ENCODE measurements at places on chromosomes 7 and 10.

- no peak for DNase-seq
Measured at GRCh38 chr10:43417950-43418768, 9.2 kb upstream of the HNRNPF start.

GRCh38 chr7:139820089-139820488 lies 9.0 kb upstream of the TBXAS1 start:
- DNase-seq = no peak

GRCh38 chr10:94193466-94193924 lies 169.2 kb downstream of the NOC3L start:
- DNase-seq = no peak

GRCh38 chr7:157685430-157686284 lies 348.9 kb downstream of the DNAJB6 start:
- DNase-seq = no peak

- no peak for DNase-seq
Measured at GRCh38 chr7:28933846-28934320, 24.2 kb downstream of the TRIL start.

DNA sequence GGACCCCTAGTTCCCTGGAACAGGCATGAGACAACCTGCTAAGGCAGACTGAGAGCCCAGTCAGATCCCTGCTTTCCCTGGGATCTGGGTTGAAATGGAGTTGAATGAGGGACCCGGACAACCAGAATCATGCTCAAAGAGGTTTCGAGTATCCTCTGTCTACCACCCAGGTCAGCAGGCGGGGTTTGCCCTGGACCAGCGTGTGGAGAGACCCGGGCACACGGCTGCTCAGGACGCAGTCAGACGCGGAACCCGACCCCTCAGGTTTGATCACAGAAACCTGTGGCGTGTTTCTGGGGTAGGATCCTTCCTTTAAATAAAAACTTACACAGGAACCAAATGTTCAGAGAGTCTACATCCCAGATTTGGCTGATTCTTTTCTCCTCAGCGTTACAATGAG lies 330.6 kb downstream of the PTPRN2 start:
- DNase-seq = no peak

DNA sequence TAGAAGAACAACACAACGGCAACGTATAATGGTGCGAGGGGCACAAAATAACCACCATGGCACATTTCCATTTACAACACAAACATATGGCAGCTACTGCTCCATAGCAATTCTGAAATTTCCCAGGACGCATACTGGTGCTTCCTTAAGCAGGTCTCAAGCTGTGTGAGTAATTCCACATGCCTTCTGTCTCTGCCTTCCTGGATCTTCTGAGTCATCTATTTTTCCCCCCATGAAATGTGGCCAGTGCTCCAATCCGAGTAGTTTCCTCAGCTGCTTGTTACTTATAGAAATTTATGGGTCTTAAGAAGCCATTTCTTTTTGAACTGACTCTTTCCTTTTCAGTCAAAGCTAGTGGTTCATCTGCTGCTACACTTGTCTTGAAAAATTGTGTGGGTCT lies 256.6 kb upstream of the KLF6 start:
- DNase-seq = no peak

DNA sequence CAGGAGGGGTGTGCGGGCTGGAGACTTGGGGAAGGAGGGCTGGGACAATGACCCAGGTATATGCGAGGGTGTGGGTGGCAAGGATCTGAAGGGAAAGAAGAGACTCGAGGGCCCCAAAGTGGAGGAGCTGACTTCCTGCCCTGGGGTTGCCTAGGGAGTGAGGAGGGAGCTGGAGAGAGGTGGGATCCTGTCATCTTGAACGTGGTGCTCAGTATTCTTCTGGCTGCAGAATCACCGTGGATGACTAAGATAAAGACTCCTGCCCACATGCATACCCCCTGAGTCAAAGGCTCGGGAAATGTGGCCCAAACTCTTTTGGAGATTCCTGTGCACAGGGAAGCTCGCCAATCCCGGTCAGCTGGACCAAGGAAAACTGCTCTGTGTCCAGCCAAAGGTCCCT lies 31.2 kb downstream of the COL17A1 start:
- no peak for DNase-seq

- no peak for DNase-seq
Measured at GRCh38 chr10:22557321-22557720, 157.1 kb downstream of the PIP4K2A start.

DNA sequence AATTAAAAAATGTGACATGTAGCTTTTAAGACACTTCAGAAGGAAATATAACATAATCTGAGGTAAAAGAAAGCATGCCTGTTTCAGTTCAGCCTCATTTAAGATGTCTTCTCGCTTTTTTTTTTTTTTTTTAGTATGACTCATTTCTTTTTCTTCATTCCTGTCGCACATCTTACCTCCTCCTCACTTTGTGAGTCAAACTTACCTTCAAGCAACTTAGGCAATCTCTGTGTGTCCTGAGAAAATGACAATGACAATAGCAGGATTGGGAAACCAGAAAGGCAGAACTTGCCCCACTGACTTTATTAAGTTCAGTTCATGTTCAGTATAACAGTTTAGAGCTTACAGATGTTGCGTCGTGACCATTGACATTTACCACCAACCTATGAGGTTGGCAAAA lies 7.7 kb downstream of the PTN start:
- DNase-seq = no peak

- no peak for DNase-seq
Measured at GRCh38 chr10:128230401-128230800, 104.2 kb upstream of the MKI67 start.

- peak; percentile 78 for DNase-seq
Measured at GRCh38 chr7:158782761-158783401, 46.4 kb downstream of the ESYT2 start.

GRCh38 chr7:118502235-118502634 lies 277.7 kb downstream of the ANKRD7 start:
- DNase-seq = no peak

GRCh38 chr10:28883741-28884423 lies 206.6 kb downstream of the BAMBI start:
- DNase-seq = no peak

DNA sequence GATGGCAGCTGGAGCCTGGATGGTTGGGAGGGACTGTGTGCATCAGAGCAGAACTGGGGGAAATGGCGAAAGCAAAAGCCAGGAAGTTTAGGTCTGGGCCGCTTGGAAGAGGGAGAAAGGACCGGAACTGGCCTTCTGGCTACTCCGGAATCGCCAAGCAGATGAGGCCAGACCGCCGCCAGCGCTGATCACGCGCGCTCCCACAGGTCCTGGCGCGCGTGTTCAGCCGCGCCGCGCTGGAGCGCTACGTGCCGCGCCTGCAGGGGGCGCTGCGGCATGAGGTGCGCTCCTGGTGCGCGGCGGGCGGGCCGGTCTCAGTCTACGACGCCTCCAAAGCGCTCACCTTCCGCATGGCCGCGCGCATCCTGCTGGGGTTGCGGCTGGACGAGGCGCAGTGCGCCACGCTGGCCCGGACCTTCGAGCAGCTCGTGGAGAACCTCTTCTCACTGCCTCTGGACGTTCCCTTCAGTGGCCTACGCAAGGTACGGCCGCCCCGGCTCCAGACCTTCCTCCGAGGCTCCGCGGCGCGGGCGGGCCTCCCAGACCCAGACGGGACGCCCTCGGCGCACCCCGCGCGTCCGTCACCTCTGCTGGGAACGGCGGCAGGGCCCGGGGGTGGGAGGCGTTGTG lies 2.0 kb downstream of the CYP26C1 start:
- DNase-seq = peak; percentile 22

DNA sequence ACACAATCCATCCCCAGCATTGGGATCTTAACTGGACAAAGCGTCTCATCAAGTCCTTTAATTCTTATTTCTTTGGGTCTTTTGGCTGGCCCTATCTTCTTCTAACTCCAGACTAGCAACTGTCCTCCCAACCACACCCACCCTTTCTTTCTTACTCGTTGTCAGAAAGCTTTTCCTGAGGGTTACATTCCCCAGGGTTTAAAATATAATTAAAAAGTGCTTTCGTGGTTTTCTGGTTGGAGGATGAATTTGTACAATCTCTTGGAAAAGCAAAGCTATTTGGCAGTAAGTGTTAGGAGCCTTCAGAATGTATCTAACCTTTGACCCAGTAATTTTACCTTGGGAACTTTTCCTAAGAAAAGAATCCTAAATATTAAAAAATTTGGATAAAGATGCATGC lies 10.4 kb upstream of the ITGB8 start:
- DNase-seq = no peak

DNA sequence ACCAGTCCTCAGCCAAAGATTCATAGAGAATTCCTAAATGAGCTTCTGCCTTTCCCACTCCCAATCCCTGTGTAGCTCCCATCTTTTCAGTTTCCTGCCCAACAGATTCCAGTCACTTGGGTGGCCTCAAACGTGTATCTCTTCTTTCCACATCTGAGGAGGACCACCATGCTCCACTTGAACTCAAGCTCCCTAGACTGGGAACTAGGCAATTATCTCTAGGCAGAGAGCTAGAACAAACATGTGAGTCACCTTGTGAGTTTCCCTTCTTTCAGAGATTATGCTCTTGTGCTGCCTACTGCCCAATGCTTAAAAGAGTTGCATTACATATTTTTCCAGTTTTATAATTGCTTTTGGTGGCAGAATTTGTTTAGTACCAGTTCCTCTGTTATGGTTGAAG lies 178.0 kb downstream of the MDFIC start:
- DNase-seq = no peak

DNA sequence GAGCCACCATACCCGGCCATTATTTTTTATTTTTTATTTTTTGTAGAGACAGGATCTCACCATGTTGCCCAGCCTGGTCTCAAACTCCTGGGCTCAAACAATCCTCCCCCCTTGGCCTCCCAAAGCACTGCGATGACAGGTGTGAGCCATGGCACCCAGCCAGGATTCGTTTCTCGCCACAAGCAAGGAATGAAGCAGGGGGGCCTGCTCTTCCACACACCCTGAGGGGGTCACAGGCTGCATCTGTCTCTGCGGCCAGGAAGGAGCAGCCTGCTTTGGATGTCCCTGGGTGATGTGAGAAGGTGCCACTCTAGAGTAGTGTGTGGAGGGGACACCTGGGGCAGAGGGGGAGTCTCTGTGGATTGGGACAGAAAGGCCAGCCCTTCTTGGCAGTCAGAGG lies 61.3 kb upstream of the TNRC18 start:
- DNase-seq = no peak

- DNase-seq = no peak
Measured at GRCh38 chr10:26446258-26446657, 8.1 kb downstream of the APBB1IP start.

DNA sequence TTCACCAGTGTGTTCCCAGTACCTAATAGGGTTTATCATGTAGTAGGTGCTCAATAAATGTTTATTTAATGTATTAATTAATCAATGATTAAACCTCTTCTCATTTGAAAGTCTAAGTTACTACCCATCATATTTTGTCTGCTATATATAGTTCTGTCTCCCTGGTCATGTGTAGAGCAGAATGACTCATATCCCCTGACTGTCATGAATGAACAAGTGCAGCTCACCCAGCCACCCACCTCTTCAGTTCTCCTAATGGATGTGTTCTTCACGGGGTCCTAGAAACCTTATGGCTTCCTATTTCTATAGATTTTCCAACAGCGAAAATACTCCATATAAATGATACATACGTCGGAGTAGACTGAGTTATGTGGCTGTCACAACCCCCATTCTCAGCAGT lies 64.5 kb downstream of the HIF1AN start:
- no peak for DNase-seq
